ENCODE measurements at places on chromosomes 12 and 14.

GRCh38 chr12:51891843-51892242 is 3.9 kb downstream of the ANKRD33 start:
- no peak for DNase-seq

- DNase-seq: no peak
These were observed 147.9 kb downstream of the DACT1 start for GRCh38 chr14:58785701-58786100.

- DNase-seq: no peak
These were observed 143.6 kb downstream of the CALM1 start for GRCh38 chr14:90540437-90540836.

- peak; percentile 10 for DNase-seq
These were observed at the start of gene C14orf180 for GRCh38 chr14:104579507-104579906. Gene C14orf180, plus strand, starts transcription at chr14:104579764. Its CDS starts 6,667 bp downstream, at chr14:104586431.

DNA sequence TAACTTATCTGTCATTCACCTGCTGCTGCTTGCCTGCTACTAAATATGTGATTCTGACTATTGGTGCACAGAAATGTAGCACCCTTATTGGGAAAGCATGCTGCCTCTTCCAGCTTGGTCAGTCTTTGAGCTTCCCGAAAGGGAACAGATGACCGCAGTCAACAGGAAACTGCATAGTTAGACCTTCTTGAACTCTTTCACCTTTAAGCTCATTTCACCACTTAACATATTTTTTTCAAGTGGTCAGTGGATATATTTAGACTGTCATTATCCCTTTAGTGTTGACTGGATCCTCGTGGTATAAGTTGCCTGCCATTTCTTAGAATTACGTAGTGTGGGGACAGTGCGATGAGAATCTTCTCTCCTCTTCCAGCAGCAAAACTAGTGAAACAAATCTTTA is 224.9 kb downstream of the FBXL14 start:
- no peak for DNase-seq

GRCh38 chr12:109232731-109233130 is 76.4 kb downstream of the FOXN4 start:
- DNase-seq: no peak

DNA sequence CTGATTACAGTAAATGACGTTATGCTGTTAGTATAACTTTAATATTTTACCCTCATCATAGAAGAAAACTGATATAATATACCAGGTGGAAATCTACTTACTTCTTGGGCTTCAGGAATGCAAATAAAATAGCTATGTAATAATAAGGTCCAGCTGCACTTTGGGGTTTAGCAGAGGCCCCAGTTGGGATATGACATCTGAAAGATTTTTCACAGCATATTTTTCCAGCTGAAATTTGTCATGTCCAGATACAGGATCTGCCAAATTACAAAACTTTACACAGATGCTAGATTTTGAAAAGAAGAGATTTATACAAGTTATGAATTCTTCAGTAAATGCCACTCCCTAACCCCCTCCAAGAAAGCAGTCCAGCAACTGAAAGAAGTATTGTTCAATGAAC is 29.2 kb upstream of the DCN start:
- DNase-seq: no peak

DNA sequence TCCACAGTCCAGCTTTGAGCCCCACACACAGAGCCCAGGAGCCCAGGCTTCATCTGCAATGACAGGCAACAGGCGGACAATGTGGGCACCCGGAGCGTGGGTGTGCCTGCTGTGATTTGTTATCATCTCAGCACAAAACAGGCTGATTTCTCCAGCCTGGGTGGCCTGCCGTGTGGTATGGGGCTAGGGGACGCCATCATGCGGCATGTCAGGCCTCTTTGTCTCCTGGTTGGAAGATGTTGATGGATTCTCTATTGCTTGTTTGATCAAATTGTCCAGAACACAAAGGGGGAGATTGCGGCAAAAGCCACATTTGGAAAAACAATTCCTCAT is 147.1 kb downstream of the KIF26A start:
- no peak for DNase-seq

GRCh38 chr12:130920119-130920703 is 33.5 kb upstream of the ADGRD1 start:
- no peak for DNase-seq

GRCh38 chr12:67469666-67470065 is 178.9 kb upstream of the DYRK2 start:
- DNase-seq: no peak

GRCh38 chr12:12032851-12033797 is 37.6 kb upstream of the BCL2L14 start:
- peak; percentile 92 for DNase-seq

DNA sequence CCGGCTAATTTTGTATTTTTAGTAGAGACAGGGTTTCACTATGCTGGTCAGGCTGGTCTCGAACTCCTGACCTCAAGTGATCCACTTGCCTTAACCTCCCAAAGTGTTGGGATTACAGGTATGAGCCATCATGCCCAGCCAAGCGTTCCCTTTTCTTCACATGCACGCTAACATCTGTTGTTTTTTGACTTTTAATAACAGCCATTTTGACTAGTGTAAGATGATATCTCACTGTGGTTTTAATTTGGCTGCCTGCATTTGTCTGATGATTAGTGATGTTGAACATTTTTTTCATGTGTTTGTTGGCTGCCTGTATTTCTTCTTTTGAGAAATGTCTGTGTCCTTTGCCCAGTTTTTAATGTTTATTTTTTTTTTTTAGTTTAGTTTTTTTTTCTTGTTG is 10.2 kb upstream of the YARS2 start:
- peak; percentile 25 for DNase-seq

All from astrocyte of the hippocampus (primary cell).